ENCODE measurements at places on chromosomes 3 and 15.

DNA sequence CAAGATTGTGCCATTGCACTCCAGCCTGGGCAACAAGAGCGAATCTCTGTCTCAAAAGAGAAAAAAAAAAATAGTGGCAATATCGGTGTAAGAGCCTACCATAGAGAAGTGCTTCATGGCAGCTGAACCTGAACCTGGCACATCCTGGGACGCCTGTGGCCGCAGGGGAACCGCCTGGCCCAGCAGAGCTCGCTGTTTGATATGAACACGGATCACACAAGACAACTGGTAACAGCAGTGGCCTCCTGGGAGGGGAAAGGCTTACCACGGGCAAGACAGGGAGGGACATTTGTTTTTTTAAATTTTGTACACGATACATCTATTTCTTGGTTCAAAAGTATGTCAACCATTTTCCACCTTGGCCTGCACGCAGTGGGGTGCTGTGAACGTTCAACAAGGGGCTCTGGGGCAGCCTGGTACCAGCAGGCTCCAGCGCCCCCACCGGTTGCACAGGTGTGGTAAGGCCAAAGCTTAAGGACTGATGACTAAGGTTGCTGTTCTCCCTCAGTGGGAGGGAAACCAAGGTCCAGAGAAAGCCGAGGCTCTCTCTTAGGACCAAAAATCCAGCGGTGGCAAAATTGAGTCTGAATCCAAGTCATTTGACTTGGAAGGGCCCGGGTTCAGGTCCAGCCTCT is 21.7 kb upstream of the EPHB3 start:
- peaks cover 37% of the 10 kb centered on the region for H3K27me3 ChIP-seq
- peaks cover 4% of the 10 kb centered on the region for H3K4me1 ChIP-seq
- no peak overlapping the region for H3K4me3 ChIP-seq
- DNase-seq, result no peak

GRCh38 chr3:191961529-191961928 is 500.6 kb downstream of the PYDC2 start:
- H3K27ac ChIP-seq, result no peak overlapping the region
- no peaks in the 10 kb centered on the region for H3K36me3 ChIP-seq
- H3K4me3 ChIP-seq, result no peak overlapping the region

GRCh38 chr3:156051651-156052050 is 68.7 kb upstream of the KCNAB1 start:
- no peaks in the 10 kb centered on the region for H3K4me1 ChIP-seq
- no peaks in the 10 kb centered on the region for H3K27me3 ChIP-seq

- H3K4me3 ChIP-seq, result no peak overlapping the region
- H3K4me1 ChIP-seq, result no peaks in the 10 kb centered on the region
- DNase-seq, result no peak
- H3K36me3 ChIP-seq, result no peaks in the 10 kb centered on the region
- H3K27ac ChIP-seq, result no peak overlapping the region
These were observed 61.2 kb upstream of the PTX3 start for GRCh38 chr3:157375342-157375986.

DNA sequence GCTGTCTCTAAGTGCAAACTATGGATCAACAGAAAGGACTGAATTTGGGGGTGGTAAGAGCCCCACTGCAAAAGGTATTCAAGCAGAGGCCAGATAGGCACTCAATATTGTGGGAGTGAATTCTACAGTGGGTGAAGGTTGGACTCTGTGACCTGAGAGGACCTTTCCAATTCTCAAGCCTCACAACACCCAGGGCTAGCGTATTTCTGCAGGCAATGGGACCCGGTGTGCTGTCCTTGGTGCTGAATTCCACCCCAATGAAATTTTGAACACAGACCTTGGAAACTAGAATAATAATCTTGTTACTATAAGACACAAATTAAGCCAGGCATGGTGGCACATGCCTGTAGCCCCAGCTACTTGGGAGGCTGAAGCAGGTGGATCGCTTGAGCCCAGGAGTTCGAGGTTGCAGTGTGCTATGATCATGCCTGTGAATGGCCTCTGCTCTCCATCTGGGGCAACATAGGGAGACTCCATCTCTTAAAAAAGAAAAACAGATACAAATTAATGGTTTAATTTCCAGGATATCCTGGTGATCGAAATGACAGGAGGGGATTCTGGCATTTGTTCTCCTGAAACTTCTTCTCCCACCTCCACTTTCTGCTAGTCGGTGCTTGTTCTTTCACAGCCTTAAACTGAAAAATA is 135.4 kb downstream of the RAB11A start:
- no peak for DNase-seq
- no peak overlapping the region for H3K27ac ChIP-seq
- H3K27me3 ChIP-seq, result peaks cover 2% of the 10 kb centered on the region
- H3K4me1 ChIP-seq, result no peaks in the 10 kb centered on the region
- no peaks in the 10 kb centered on the region for H3K36me3 ChIP-seq
- H3K4me3 ChIP-seq, result no peak overlapping the region

DNA sequence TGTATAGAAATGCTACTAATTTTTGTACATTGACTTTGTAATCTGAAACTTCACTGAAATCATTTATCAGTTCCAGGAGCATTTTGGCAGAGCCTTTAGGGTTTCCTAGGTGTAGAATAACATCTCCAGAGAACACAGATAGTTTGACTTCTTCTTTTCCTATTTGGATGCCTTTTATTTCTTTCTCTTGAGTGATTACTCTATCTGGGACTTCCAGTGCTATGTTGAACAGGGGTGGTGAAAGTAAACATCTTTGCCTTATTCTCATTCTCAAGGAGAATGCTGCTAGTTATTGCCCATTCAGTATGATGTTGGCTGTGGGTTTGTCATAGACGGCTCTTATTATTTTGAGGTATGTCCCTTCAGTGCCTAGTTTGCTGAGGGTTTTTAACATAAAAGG is 697.9 kb upstream of the ROBO1 start:
- H3K27me3 ChIP-seq, result no peaks in the 10 kb centered on the region
- H3K27ac ChIP-seq, result no peak overlapping the region
- no peaks in the 10 kb centered on the region for H3K36me3 ChIP-seq
- no peaks in the 10 kb centered on the region for H3K4me1 ChIP-seq

GRCh38 chr3:179260949-179261765 is 10.2 kb upstream of the KCNMB3 start:
- H3K27ac ChIP-seq, result no peak overlapping the region
- DNase-seq, result peak; percentile 68
- H3K36me3 ChIP-seq, result peaks cover 2% of the 10 kb centered on the region

Measured in T-helper 2 cell treated with Interferon-gamma antibody and Interleukin-4, amounts not matched to agents 5 μg/mL and 100 μg/mL, for 36 hours (primary cell).